ENCODE measurements at places on chromosomes 16 and 17. TPM values are rescaled to one million over a fixed set of nuclear protein-coding genes. Genes with fewer than 3 reads are reported as not detected.

- no peak for DNase-seq
- H3K27ac ChIP-seq: no peak overlapping the region
- no peak overlapping the region for H3K4me3 ChIP-seq
These were observed 354.6 kb upstream of the CDH11 start for GRCh38 chr16:65476448-65476955.

DNA sequence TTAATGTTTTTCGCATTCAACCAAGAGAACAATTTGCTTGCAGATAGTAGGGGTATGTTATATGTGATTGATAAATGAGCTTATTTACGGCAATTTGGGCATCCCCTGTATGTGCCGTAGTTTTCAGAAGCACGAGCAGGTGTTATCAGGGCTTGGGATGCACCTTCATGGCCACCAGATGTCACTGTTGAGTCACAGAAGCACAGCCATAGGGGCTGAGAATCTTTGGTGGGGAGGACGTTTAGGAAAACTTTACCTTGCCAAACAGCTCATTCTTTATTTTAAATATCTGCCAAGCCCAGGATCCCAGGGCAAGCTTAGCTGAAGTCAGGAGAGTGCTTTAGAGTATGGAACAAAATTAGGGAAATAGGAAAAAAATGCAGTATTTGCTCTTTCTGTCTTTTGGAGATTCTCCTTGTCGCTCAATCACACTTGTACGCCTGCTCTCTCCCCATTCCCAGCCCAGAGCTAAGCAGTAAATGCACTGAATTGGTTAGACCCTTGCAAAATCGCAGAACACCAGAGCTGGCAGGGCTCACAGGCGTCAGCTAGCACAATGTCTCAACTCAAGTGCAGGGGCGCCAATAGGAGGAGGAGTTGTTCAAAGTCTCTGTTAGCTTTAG lies 93.6 kb upstream of the MPHOSPH6 start:
- no peak overlapping the region for H3K4me3 ChIP-seq
- no peak overlapping the region for H3K27ac ChIP-seq
- H3K4me1 ChIP-seq: no peaks in the 10 kb centered on the region
- H3K27me3 ChIP-seq: peaks cover 69% of the 10 kb centered on the region

The SPECC1 gene
- total RNA-seq: 12.9 TPM

The CNP gene
- total RNA-seq: 51.4 TPM

The ZSCAN32 gene
- total RNA-seq: 20.5 TPM

DNA sequence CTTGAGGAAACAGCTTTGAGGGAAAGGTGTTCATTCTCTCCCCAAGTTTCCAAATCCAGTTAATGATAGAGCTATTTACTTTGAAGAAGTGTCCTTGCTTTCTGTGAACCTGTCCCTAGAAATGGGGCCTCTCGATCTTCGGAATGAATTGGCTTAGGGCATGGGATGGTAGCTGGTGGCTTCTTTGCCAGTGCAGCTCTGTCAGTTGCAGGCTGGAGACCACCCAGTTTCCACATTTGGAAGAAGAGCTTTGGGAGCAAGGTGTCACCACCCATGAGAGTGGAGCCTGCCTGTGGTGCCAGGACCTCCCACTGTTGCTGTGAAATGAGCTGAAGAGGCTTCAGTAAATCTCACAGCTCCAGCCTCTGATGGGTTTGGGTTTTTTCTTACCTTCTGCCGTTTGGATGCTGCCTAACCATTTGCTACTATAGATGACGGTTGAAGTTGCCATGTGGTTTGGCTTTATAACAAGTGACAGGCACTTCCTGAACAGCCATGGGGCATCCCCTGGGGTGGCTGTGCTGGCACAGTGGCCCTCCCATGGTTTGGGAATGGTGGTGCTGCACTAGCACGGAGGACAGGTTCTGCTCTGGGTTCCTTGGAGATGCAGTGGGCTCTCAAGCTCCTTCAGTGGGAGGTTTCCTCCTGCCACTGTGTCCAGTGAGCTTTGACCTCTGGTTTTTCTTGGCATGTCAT lies 19.5 kb upstream of the SLC5A10 start:
- DNase-seq: no peak
- H3K4me3 ChIP-seq: peak overlapping the region; percentile 37
- H3K27me3 ChIP-seq: no peaks in the 10 kb centered on the region
- peaks cover 25% of the 10 kb centered on the region for H3K4me1 ChIP-seq
- H3K27ac ChIP-seq: peak overlapping the region; percentile 85

GRCh38 chr17:78479369-78479768 lies 97.8 kb downstream of the DNAH17 start:
- H3K36me3 ChIP-seq: no peaks in the 10 kb centered on the region
- H3K4me1 ChIP-seq: peaks cover 14% of the 10 kb centered on the region
- H3K27me3 ChIP-seq: no peaks in the 10 kb centered on the region
- DNase-seq: no peak
